Panc1 (cell line): ENCODE measurements at places on chromosomes 2 and 18. TPM values are rescaled to one million over a fixed set of nuclear protein-coding genes. Genes with fewer than 3 reads are reported as not detected.

The LOXHD1 gene
- not detected for total RNA-seq

The KLHL30 gene
- 0.26 TPM for total RNA-seq

The ASPRV1 gene
- total RNA-seq, result 0.21 TPM

The KLHL14 gene
- 6.7 TPM for total RNA-seq

The SCN7A gene
- total RNA-seq, result 0.03 TPM

The CDH2 gene
- total RNA-seq, result 42.3 TPM

The FBLN7 gene
- total RNA-seq, result 0.95 TPM

The ITM2C gene
- total RNA-seq, result 114 TPM

The CFAP65 gene
- total RNA-seq, result 0.33 TPM

DNA sequence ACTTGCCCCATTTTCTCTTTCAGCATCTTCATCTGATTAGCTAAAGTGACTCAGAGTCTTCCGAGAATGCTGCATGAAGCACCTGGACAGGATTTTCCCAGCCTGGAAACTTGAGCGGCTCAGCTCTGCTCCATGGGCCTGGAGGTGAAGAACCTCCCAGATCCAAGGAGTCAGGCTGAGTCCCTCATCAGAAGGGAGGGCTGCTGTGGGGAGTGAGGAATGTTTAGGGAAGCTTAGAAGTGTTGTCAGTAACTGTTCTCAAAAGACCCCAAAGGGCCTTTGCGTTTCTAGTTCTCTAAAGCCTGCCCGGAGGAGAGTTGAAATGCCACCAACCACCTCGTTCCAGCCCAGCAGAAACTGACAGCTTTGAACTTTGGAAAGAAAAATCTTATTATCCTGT lies 157.1 kb downstream of the CLIP4 start:
- DNase-seq, result no peak
- no peak overlapping the region for H3K4me3 ChIP-seq
- H3K27me3 ChIP-seq, result peaks cover 2% of the 10 kb centered on the region
- no peaks in the 10 kb centered on the region for H3K4me1 ChIP-seq
- no peaks in the 10 kb centered on the region for H3K36me3 ChIP-seq

DNA sequence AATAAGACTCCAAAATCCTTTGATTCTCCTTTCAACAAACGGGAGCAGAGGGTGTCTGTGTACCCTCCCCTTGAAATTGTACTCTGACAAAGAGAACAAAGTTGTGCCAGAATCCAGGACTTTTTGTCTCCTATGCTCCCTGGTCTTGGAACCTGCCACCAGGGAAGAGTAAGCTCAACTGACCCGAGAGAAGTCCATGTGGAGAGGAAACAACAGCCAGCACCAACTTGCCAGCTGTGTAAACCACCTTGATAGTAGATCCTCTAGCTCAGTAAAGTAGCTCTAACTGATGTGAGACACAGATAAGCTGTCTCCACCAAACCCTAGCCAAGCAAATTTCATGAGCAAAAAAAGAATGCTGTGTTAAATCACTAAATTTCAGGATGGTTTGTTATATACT lies 46.9 kb downstream of the LNPK start:
- H3K36me3 ChIP-seq, result no peaks in the 10 kb centered on the region

DNA sequence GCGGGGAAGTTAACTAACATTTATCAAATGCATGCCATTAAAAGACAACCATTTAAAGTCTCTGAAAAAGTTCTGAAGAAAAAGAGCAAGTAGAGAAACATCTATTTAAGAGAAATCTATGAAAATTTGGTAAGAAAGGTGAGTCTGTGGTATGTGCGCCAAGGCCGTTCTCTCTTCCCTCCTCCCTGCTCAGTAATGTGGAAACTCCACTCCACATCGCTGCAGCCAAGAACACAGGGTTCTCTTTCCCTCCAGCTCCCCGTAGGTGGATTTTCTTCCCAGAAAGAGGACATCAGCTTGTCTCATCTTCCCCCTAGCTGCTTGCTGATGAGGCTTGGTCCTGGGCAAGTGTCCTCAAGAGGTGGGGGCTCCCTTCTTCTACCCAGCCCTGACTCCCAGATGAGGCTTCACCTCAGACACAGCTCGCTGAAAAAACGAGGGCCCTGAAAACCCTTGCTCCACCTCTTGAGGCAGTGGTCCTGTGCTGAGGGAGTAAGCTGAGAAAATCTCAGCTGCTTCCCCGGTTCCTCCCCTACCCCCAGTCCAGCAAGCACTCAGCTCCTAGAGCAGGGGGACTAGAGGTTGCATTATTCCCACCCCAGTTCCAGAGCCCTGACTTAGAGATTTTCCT lies 45.8 kb upstream of the PTPRM start:
- H3K4me3 ChIP-seq, result no peak overlapping the region
- H3K36me3 ChIP-seq, result no peaks in the 10 kb centered on the region
- H3K27ac ChIP-seq, result no peak overlapping the region
- no peak for DNase-seq
- H3K27me3 ChIP-seq, result no peaks in the 10 kb centered on the region

DNA sequence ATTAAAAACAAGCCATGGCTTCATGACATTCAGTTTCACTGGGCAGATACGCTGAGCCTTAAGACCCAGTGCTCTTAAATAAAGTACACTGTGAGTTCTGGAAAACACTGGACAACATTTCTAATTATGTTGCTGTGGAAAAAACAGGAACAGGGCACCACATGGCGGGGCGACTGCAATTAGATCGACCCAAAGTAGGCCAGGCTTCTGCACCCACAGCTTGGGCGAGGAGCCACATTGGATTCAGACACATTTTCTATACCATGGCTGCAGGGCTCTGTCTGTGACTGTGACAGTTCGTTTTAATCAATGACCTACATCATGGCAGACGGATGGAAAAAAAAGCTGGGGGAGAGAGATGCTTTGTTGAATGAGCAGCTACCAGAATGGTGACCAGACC lies 227.2 kb upstream of the HS6ST1 start:
- H3K36me3 ChIP-seq, result no peaks in the 10 kb centered on the region
- DNase-seq, result no peak
- no peak overlapping the region for H3K4me3 ChIP-seq
- no peaks in the 10 kb centered on the region for H3K27me3 ChIP-seq
- no peaks in the 10 kb centered on the region for H3K4me1 ChIP-seq

DNA sequence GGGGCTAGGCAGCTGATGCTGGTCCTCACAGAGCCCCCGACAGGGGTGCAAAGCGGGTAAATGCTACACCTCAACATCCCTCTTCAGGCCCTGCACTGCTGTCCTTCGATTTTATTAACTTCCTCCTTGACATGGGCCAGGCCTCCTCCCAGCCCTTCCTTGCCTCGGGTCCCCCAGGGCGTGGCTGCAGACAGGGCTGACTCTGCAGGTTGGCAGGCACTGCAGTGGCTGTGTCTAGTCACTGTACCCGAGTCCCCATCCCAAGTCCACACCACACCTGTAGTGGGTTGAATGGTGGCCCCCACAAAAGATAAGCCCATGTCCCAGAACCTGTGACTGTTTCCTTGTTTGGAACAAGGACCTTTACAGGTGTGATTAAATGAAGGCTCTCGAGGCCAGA lies 140.2 kb downstream of the TWIST2 start:
- no peak overlapping the region for H3K27ac ChIP-seq
- no peaks in the 10 kb centered on the region for H3K36me3 ChIP-seq
- H3K27me3 ChIP-seq, result no peaks in the 10 kb centered on the region
- no peak overlapping the region for H3K4me3 ChIP-seq
- no peak for DNase-seq

GRCh38 chr2:135647836-135648579 lies 93.6 kb upstream of the UBXN4 start:
- no peaks in the 10 kb centered on the region for H3K4me1 ChIP-seq
- H3K36me3 ChIP-seq, result peaks cover 12% of the 10 kb centered on the region; the same call in 1 of the 2 replicates
- H3K27ac ChIP-seq, result no peak overlapping the region
- H3K4me3 ChIP-seq, result no peak overlapping the region
- no peak for DNase-seq
- no peaks in the 10 kb centered on the region for H3K27me3 ChIP-seq

GRCh38 chr18:46832849-46833248 lies 76.0 kb upstream of the ST8SIA5 start:
- peaks cover 5% of the 10 kb centered on the region; the same call in 1 of the 2 replicates for H3K36me3 ChIP-seq
- no peak overlapping the region for H3K27ac ChIP-seq
- no peaks in the 10 kb centered on the region for H3K4me1 ChIP-seq
- DNase-seq, result no peak
- H3K4me3 ChIP-seq, result no peak overlapping the region

GRCh38 chr2:19933351-19933981 lies 31.7 kb upstream of the TTC32 start:
- peak; percentile 84 for DNase-seq
- peak overlapping the region; percentile 28 for H3K4me3 ChIP-seq
- H3K27me3 ChIP-seq, result no peaks in the 10 kb centered on the region
- peak overlapping the region; percentile 94 for H3K27ac ChIP-seq
- H3K36me3 ChIP-seq, result peaks cover 47% of the 10 kb centered on the region

- H3K4me3 ChIP-seq, result no peak overlapping the region
- no peaks in the 10 kb centered on the region for H3K27me3 ChIP-seq
- H3K36me3 ChIP-seq, result no peaks in the 10 kb centered on the region
- DNase-seq, result no peak
- H3K4me1 ChIP-seq, result no peaks in the 10 kb centered on the region
- H3K27ac ChIP-seq, result no peak overlapping the region
Measured at GRCh38 chr2:36626071-36626470, 28.1 kb upstream of the FEZ2 start.

DNA sequence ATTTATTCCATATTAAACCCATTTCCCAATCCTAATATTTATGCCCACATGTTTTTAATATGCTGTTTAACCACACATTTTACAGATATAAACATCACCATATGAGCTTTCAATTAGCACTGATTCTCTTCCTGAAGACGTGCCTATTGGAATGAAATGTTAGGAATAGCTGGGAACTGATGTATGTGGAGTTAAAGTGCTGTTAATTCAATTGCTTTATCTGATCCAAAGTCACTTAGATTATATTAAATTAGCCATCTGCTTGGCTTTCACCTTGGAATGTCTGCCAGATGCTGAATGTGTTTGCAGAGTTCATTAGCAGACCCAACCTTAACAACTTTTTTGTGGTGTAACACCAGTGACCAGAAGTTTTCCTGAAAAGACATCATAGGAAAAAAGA lies 942.9 kb upstream of the KLHL29 start:
- H3K27me3 ChIP-seq, result no peaks in the 10 kb centered on the region
- H3K4me1 ChIP-seq, result no peaks in the 10 kb centered on the region
- H3K4me3 ChIP-seq, result no peak overlapping the region
- H3K36me3 ChIP-seq, result no peaks in the 10 kb centered on the region
- H3K27ac ChIP-seq, result no peak overlapping the region

GRCh38 chr2:230319211-230319862 lies 7.7 kb upstream of the SP140L start:
- no peak overlapping the region for H3K27ac ChIP-seq
- H3K36me3 ChIP-seq, result no peaks in the 10 kb centered on the region
- DNase-seq, result no peak
- no peaks in the 10 kb centered on the region for H3K27me3 ChIP-seq

DNA sequence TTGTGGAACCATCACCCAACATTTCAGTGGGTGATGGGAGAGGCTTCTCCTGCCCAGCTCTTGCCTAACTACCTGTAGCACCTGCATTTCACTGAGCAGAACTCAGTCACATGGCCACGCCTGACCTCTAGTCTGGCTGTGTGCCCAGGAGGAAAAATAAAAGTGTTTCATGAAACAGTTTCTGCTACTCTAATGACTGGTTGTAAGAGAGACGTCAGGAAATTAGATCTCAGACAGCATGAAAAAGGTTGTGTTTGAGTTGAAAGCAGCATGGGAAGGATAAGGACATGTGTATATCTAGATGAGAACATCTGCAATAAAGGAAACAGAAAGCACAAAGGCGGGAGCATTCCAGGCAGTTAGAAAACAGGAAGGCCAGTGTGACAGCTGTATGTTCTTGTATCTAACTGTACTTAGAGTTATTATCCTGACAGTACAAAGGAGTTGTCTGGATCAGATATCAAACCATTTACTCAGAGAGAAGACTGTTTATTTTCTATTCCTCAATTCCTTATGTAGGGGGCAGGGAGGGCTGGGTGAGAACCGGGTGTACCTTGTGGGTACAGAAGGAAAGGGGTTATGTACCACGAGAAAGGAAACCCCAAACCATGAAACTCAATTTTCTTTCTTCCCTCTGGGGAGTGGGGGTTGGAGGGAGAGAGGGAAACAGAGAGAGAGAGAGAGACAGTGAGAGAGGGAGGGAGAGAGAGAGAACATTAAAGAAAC lies 307.4 kb upstream of the VWC2L start:
- H3K4me1 ChIP-seq, result no peaks in the 10 kb centered on the region
- H3K27ac ChIP-seq, result no peak overlapping the region
- no peak for DNase-seq
- H3K36me3 ChIP-seq, result no peaks in the 10 kb centered on the region

GRCh38 chr2:109129356-109129920 lies 433 bp downstream of the SH3RF3 start:
- H3K27ac ChIP-seq, result no peak overlapping the region
- no peaks in the 10 kb centered on the region for H3K36me3 ChIP-seq
- DNase-seq, result no peak

- H3K4me1 ChIP-seq, result no peaks in the 10 kb centered on the region
- H3K27ac ChIP-seq, result no peak overlapping the region
- H3K27me3 ChIP-seq, result no peaks in the 10 kb centered on the region; the same call in 1 of the 2 replicates
- H3K4me3 ChIP-seq, result no peak overlapping the region
- no peaks in the 10 kb centered on the region for H3K36me3 ChIP-seq
Measured at GRCh38 chr18:6561420-6561861, 146.7 kb upstream of the L3MBTL4 start.

- no peaks in the 10 kb centered on the region for H3K36me3 ChIP-seq
- no peak overlapping the region for H3K4me3 ChIP-seq
- no peak for DNase-seq
- H3K27me3 ChIP-seq, result no peaks in the 10 kb centered on the region; the same call in 1 of the 2 replicates
Measured at GRCh38 chr2:230231251-230231650, 5.7 kb downstream of the SP140 start.

DNA sequence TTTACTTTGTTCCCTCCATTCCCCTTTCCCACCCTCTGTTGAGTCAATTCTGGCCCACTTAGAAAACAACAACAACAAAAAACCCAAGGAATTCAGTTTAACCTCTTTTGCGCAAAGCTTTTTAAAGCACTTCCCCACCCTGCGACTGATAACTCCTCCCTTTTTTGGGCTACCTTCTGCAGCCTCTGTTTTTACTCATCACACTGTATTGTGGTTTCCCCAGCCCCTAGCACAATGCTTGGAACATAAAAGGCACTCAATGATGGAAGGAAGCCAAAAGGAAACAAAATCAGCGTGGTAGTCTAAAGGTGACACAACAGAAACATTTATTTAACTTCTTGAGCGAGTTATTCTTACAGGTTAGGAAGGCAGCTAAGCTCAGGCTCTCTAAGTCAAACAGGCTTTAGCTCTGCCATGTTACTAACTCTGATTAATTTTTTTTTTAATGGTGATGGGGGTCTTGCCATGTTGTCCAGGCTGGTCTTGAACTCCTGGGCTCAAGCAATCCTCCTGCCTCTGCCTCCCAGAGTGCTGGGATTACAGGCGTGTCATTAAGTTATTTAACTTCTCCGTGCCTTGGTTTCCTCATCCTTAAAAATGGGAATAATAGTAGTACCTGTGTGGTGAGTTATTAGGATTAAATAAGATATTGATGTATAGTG lies 1.3 kb downstream of the CEP68 start:
- DNase-seq, result no peak
- peak overlapping the region; percentile 79 for H3K4me3 ChIP-seq
- no peaks in the 10 kb centered on the region; the same call in 1 of the 2 replicates for H3K36me3 ChIP-seq
- peaks cover 13% of the 10 kb centered on the region for H3K4me1 ChIP-seq

GRCh38 chr2:8806885-8807704 lies 30.3 kb downstream of the KIDINS220 start:
- H3K4me1 ChIP-seq, result peaks cover 6% of the 10 kb centered on the region; the same call in 1 of the 2 replicates
- H3K36me3 ChIP-seq, result no peaks in the 10 kb centered on the region
- H3K27ac ChIP-seq, result no peak overlapping the region
- no peak overlapping the region for H3K4me3 ChIP-seq

- no peak overlapping the region for H3K27ac ChIP-seq
- H3K27me3 ChIP-seq, result no peaks in the 10 kb centered on the region
- DNase-seq, result no peak
- peaks cover 20% of the 10 kb centered on the region for H3K4me1 ChIP-seq
- H3K36me3 ChIP-seq, result no peaks in the 10 kb centered on the region
Measured at GRCh38 chr18:48868468-48869466, 82.0 kb downstream of the SMAD7 start.
